A549 treated with AZD2906 at 1 μM for 4 hours (cell line): ENCODE measurements at places on chromosomes 13 and 19. TPM values are rescaled to one million over a fixed set of nuclear protein-coding genes. Genes with fewer than 3 reads are reported as not detected.

The MAMSTR gene
- 0.25 to 0.52 TPM (median 0.35 TPM) in 5 replicates for total RNA-seq

The ACP7 gene
- 0.05 to 0.10 TPM (median 0.05 TPM) in 4 of 5 replicates, not detected in the other for total RNA-seq

The ZNF541 gene
- 0.03 to 0.06 TPM (median 0.05 TPM) in 4 of 5 replicates, not detected in the other for total RNA-seq

The TNFSF9 gene
- total RNA-seq: 2.4 to 4.6 TPM (median 3.7 TPM) in 5 replicates

The ZNF8 gene
- 0.79 to 1.3 TPM (median 0.93 TPM) in 5 replicates for total RNA-seq

The ZNF580 gene
- 26.5 to 56.4 TPM (median 52.5 TPM) in 5 replicates for total RNA-seq

The FFAR3 gene
- total RNA-seq: 0.08 TPM in 1 of 5 replicates, not detected in the others
